ENCODE measurements at places on chromosomes 4 and X. TPM values are rescaled to one million over a fixed set of nuclear protein-coding genes. Genes with fewer than 3 reads are reported as not detected.

GRCh38 chr4:4269331-4269731, 20.6 kb downstream of the LYAR start:
- no peak for DNase-seq

GRCh38 chrX:147933815-147934214, 22.1 kb downstream of the FMR1 start:
- DNase-seq: no peak

- no peak for DNase-seq
Observed at GRCh38 chrX:10482261-10482660, 138.1 kb downstream of the MID1 start.

DNA sequence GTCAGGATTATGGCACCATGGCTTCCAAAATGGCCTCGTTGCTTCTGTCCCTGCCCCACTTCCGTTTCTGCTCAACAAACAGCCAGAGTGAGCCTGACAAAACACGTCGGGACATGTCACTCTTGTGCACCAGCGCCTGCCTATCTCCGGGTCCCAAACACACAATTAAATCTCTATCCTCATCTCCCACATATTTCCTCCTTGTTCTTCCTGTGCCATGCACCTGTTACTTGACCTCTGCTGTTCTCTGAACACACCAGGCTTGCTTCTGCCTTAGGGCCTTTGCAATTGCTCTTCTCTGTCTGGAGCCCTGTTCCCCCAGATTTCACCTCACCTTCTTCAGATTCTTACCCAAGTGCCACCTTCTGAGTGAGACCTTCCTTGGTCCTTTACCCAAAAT, 12.7 kb upstream of the CD38 start:
- no peak for DNase-seq

- DNase-seq: no peak
Observed at GRCh38 chr4:38781854-38782261, 932 bp downstream of the TLR10 start.

CLGN gene
- 11.8 TPM for total RNA-seq

Measured in fibroblast of lung (primary cell).